ENCODE measurements at places on chromosomes 6 and 20. TPM values are rescaled to one million over a fixed set of nuclear protein-coding genes. Genes with fewer than 3 reads are reported as not detected.

DNA sequence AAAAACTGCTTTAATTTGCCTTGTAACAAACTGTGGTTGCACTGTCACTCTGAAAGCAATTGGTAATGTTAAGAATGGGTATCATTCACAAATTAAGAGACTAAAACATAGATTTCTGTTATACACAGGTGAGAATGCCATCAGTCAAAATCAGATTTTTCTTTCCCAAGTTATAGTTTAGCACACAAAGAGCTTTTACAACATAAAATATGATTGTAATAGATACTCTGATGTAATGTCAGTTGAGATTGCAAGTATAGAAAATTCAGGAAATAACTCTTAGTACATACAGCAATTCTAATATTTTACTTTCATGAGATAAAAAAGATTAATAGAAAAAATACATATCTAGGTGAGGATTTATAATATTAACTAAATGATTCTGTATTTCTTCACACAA lies 2.3 kb upstream of the ME1 start:
- H3K36me3 ChIP-seq: no peaks in the 10 kb centered on the region
- DNase-seq: no peak
- H3K4me1 ChIP-seq: no peaks in the 10 kb centered on the region
- H3K4me3 ChIP-seq: no peak overlapping the region
- no peaks in the 10 kb centered on the region for H3K27me3 ChIP-seq

DNA sequence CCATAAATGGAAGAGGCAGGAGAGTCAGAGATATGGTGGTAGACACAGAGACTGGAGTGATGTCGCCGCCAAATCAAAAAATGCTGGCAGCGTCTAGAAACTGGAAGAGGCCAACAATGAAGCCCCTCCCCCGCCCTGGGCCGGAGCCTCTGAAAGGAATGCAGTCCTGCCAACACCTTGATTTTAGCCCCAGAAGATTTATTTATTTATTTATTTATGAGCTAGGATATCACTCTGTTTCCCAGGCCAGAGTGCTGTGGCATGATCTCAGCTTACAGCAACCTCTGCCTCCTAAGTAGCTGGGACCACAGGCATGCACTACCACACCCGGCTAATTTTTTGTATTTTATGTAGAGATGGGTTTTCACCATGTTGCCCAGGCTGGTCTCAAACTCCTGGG lies 82.6 kb upstream of the CCDC167 start:
- H3K4me3 ChIP-seq: no peak overlapping the region
- no peak for DNase-seq
- H3K4me1 ChIP-seq: no peaks in the 10 kb centered on the region

GRCh38 chr6:138290423-138290962 lies 72.2 kb upstream of the PBOV1 start:
- no peak overlapping the region for H3K4me3 ChIP-seq
- H3K27me3 ChIP-seq: no peaks in the 10 kb centered on the region
- DNase-seq: no peak
- H3K4me1 ChIP-seq: no peaks in the 10 kb centered on the region
- no peak overlapping the region for H3K27ac ChIP-seq
- H3K36me3 ChIP-seq: no peaks in the 10 kb centered on the region

DNA sequence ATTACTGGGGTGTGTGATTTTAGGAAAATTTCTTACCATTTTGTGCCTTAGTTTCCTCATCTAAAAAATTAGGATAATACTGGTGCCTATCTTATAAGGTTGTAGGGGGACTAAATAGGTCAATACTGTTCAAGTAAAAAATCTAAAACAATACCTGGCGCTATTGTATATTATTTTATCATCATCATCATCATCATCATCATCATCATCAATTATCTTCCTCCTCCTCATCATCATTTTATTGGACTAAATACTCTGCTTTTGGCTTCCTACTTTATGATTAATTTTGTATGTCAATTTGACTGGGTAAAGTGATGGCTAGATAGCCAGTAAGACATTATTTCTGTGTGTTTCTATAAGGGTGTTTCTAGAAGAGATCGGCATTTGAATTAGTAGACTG lies 435.5 kb downstream of the DHX35 start:
- H3K4me3 ChIP-seq: no peak overlapping the region
- H3K4me1 ChIP-seq: no peaks in the 10 kb centered on the region
- no peak overlapping the region for H3K27ac ChIP-seq
- no peak for DNase-seq

- H3K4me1 ChIP-seq: no peaks in the 10 kb centered on the region
- no peak overlapping the region for H3K4me3 ChIP-seq
- no peaks in the 10 kb centered on the region for H3K36me3 ChIP-seq
- H3K27ac ChIP-seq: no peak overlapping the region
Measured at GRCh38 chr6:140001005-140001404, 626.6 kb upstream of the CITED2 start.

DNA sequence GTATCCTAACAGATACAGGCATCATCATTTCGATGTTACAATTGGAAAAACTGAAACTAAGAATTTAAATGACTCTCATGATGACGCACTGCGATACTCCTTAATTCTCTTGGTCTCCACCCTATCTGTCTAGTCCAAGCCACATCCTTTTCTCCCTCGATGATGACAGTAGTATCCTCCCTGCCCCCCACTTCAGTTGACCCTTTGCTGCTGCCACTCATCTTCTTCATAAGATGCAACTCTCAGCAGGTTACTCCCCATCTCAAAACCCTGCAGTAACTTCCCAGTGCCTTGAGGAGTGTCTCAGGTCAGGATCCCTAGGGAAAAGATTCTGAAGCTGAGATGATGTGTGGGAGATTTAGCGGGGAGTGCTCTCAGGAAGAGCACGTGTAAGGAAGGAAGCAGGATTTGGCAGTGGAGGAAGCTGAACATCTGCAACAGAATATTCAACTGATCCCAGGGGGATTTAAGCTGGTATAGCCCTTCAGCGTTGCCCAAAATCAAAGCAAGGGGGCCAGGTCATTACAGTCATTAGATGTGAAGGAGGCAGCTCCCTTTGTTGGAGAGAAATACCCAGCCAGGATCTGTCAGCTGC lies 16.1 kb downstream of the JPH2 start:
- H3K27me3 ChIP-seq: no peaks in the 10 kb centered on the region
- H3K4me1 ChIP-seq: no peaks in the 10 kb centered on the region
- no peak for DNase-seq
- no peak overlapping the region for H3K27ac ChIP-seq

GRCh38 chr6:18266523-18266912 lies 2.2 kb upstream of the DEK start:
- H3K4me1 ChIP-seq: no peaks in the 10 kb centered on the region
- no peaks in the 10 kb centered on the region for H3K27me3 ChIP-seq
- no peak overlapping the region for H3K4me3 ChIP-seq
- H3K36me3 ChIP-seq: no peaks in the 10 kb centered on the region
- no peak for DNase-seq

DNA sequence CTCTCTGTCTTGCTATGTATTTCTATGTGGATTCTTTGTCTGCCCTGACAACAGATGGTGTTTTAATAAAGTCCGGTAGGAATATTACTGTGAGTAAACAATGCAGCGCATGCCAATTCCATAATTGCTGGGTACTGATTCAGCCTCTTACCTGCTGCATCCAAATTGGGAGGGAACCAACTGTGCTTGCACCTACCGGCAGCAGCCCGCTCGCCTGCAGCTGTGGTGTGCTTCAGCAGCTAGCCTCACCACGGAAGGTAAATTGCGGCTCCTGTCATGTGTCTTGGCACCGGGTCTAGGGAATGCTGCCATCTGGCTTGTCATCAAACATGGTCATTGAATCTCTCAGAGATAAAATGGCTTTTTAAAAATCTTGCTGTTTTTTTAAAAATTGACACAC lies 704.8 kb upstream of the SLC35B3 start:
- H3K27ac ChIP-seq: no peak overlapping the region
- DNase-seq: peak; percentile 62
- H3K36me3 ChIP-seq: no peaks in the 10 kb centered on the region
- H3K27me3 ChIP-seq: no peaks in the 10 kb centered on the region
- no peak overlapping the region for H3K4me3 ChIP-seq
- peaks cover 5% of the 10 kb centered on the region for H3K4me1 ChIP-seq

- H3K4me1 ChIP-seq: no peaks in the 10 kb centered on the region
- no peak for DNase-seq
- no peaks in the 10 kb centered on the region for H3K27me3 ChIP-seq
- no peak overlapping the region for H3K4me3 ChIP-seq
- H3K27ac ChIP-seq: no peak overlapping the region
Measured at GRCh38 chr20:18988701-18989100, 175.1 kb downstream of the SCP2D1 start.

DNA sequence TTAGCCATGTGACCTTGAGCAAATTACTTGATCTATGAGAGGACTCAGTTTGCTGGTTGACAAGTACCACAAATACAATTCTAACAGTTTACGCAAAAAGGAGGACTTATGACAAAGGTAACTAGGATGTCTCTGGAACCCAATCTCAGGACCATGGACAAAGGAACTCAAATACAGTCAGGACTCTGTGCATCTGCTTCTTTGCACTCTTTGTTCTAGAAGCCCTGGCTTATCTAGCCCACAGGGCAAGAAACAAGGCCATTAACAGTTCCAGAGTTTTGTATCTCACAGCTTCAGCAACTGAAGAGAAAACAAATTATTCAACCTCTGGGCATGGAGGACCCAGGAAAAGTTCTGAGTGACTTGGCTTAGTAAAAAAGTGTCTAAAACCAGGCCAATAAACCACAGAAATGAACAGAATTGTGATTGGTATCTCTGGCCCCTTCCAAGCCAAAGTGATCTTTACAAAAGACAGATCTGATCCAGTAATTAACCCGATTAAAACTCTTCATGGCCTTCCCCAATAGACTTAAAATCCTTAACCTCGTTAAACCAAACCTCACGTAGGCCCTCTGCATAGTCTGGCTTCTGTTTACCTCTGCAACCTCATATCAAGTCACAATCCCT lies 5.9 kb downstream of the WASF1 start:
- DNase-seq: no peak
- H3K4me1 ChIP-seq: no peaks in the 10 kb centered on the region
- H3K36me3 ChIP-seq: no peaks in the 10 kb centered on the region

- no peaks in the 10 kb centered on the region for H3K4me1 ChIP-seq
- H3K27ac ChIP-seq: no peak overlapping the region
- H3K36me3 ChIP-seq: no peaks in the 10 kb centered on the region
- no peak overlapping the region for H3K4me3 ChIP-seq
- H3K27me3 ChIP-seq: peaks cover 5% of the 10 kb centered on the region
Measured at GRCh38 chr6:40521496-40521895, 65.7 kb downstream of the LRFN2 start.

GRCh38 chr20:17711267-17711627 lies 11.5 kb downstream of the BANF2 start:
- H3K4me3 ChIP-seq: no peak overlapping the region
- H3K27me3 ChIP-seq: no peaks in the 10 kb centered on the region
- H3K36me3 ChIP-seq: no peaks in the 10 kb centered on the region

GRCh38 chr20:58583586-58583985 lies 67.5 kb upstream of the STX16 start:
- no peaks in the 10 kb centered on the region for H3K4me1 ChIP-seq
- no peak overlapping the region for H3K4me3 ChIP-seq
- H3K27me3 ChIP-seq: no peaks in the 10 kb centered on the region
- no peaks in the 10 kb centered on the region for H3K36me3 ChIP-seq
- DNase-seq: no peak

DNA sequence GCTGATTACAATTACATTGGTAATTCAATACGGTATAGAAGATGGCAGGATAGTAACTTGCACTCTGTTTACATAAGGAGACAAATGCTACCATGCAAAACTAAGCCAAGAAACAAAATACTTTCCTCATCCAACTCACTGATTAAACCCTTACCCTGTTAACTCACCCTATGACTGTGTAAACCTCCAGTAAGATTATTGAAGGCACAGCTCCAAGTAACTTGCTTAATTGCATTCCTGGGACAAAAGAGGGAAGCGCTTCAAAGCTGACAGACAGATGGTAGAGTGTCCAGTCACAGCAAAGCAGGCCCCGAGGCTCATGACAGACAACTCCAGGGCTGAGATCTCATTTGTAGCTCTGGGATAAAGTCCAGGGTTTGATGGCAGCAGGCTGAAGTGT lies 6.9 kb upstream of the KIF16B start:
- DNase-seq: peak; percentile 42
- H3K4me3 ChIP-seq: no peak overlapping the region
- no peak overlapping the region for H3K27ac ChIP-seq
- H3K27me3 ChIP-seq: no peaks in the 10 kb centered on the region
- H3K36me3 ChIP-seq: no peaks in the 10 kb centered on the region

GRCh38 chr20:46006022-46006705 lies 2.5 kb upstream of the MMP9 start:
- DNase-seq: no peak
- no peak overlapping the region for H3K27ac ChIP-seq
- H3K27me3 ChIP-seq: peaks cover 10% of the 10 kb centered on the region
- no peak overlapping the region for H3K4me3 ChIP-seq

DNA sequence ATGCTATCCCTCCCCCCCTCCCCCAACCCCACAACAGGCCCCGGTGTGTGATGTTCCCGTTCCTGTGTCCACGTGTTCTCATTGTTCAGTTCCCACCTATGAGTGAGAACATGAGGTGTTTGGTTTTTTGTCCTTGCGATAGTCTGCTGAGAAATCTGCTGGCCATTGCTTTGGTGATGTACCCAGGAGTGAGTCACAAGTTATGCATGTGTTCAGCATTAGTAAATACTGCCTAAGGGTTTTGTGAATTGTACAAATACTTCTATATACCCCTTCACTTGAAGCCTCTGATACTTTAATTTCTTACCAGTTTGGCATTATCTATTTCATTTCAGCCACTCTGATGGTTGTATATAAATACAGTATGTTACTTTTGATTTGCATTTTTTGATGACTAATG lies 711.3 kb upstream of the GJE1 start:
- no peak for DNase-seq
- no peaks in the 10 kb centered on the region for H3K36me3 ChIP-seq
- H3K4me3 ChIP-seq: no peak overlapping the region
- H3K27me3 ChIP-seq: no peaks in the 10 kb centered on the region
- no peaks in the 10 kb centered on the region for H3K4me1 ChIP-seq

DNA sequence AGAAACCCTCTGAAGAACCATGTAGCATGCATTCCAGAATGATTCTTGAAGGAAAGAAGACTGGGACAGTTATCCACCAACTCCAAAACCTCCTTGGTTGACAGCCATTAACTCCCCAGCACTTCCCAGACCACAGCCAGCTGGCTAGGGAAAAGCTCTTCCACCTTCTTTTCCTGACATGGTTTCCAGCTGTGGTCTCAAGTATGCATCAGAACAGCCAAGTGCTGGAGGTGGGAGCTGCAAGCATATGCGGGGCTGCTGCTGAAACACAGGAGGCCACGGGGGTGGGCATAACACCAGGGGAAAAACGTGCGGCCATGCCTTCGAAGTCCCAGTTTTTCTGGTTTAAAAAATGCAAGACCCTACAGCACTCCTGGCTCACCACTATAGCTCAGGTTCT lies 108.0 kb upstream of the FAM184A start:
- no peak for DNase-seq
- no peak overlapping the region for H3K27ac ChIP-seq
- no peaks in the 10 kb centered on the region for H3K36me3 ChIP-seq
- H3K4me3 ChIP-seq: no peak overlapping the region
- no peaks in the 10 kb centered on the region for H3K27me3 ChIP-seq

The TIAM2 gene
- total RNA-seq: 13.1 TPM

The THBS2 gene
- total RNA-seq: 3.3 TPM

The VSX1 gene
- total RNA-seq: not detected

The SOBP gene
- total RNA-seq: 23.3 TPM

The TFAP2D gene
- not detected for total RNA-seq

The SPATS1 gene
- 2.0 TPM for total RNA-seq

The GGTLC1 gene
- not detected for total RNA-seq

The FOXC1 gene
- total RNA-seq: 11.2 TPM

The HTR1E gene
- total RNA-seq: not detected

The LAMP5 gene
- 0.34 TPM for total RNA-seq

The SPO11 gene
- total RNA-seq: 2.6 TPM

The MTG2 gene
- total RNA-seq: 40.0 TPM

The BTNL2 gene
- not detected for total RNA-seq

The SAMD10 gene
- total RNA-seq: 6.0 TPM

The CFB gene
- total RNA-seq: 48.6 TPM

The RNF5 gene
- total RNA-seq: 129 TPM
